ENCODE measurements at places on chromosomes 11 and 22. TPM values are rescaled to one million over a fixed set of nuclear protein-coding genes. Genes with fewer than 3 reads are reported as not detected.

DNA sequence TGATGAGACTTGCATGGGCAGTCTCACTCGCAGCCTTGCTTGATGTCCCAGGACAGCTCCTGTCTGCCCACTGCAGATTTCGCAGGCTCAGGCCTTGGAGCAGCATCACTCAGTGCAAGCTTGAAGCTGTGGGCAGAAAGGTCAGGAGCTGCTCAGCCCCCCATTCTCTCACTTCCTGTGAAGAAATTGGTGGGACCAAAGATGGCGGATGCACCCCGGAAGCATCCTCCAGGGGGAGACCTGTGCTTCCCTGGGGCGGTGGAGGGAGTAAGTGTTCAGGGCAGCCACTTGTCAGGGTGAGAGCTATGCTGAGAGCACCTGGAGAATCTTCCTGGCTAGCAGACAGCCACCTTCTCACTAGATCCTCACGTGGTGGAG is 11.3 kb downstream of the PLAAT2 start:
- DNase-seq = no peak

- DNase-seq = no peak
Measured at GRCh38 chr11:91819777-91820176, 404.8 kb upstream of the FAT3 start.

PITPNM1 gene
- 6.3 TPM for total RNA-seq

CATSPERZ gene
- total RNA-seq = 0.25 TPM

DNA sequence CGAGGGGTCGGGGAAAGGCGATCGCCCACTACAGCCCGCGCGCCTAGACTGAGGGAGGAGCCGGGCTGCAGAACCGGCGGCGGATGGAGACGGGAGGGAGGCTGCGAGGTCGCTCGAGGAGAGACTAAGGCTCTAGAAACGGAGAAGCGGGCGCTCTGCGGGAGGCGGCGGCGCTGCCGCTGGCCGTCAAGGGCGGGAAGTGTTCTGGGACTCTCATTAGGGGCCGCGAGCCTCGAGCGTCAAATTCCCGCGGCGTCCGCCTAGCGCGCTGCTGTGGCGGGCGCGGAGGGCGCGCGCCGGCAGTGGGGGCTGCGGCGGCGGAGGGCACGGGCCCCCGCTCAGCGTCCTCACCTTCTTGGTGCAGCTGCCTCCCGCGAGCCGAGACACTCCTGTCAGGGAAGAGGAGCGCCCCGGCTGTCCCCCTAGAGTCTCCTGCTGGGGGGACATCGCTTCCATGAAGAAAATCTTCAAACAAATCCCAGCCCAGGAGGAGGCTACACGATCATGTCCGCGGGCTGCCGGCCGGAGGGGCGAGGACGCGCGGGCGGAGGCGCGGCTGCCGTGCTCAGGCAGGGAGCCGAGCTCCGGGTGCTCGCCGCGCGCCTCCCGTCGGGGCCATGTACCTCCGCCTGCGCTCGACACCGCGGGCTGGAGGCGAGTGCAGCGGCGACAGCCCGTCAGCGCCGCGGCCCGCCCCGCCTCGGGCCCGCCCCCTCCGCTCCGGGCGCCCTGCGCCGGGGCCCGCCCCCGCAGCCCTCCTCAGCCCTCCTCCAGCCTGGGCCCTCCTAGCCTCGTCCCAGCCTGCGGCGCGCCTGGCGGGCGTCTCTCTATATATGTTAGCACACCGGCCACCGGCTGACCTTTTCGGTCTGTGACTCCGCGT is at the start of gene ARHGAP20:
Gene ARHGAP20 (minus strand): TSS at position 662 of the 883 bp plus-strand sequence. CDS start 206 bp downstream, at position 456.
- peak; percentile 65 for DNase-seq

GRCh38 chr11:34203377-34203871 is 98.0 kb downstream of the NAT10 start:
- DNase-seq = no peak

CSNK2A3 gene
- 2.1 TPM for total RNA-seq

GRCh38 chr11:135006800-135007199 is 594.8 kb upstream of the B3GAT1 start:
- no peak for DNase-seq

DNA sequence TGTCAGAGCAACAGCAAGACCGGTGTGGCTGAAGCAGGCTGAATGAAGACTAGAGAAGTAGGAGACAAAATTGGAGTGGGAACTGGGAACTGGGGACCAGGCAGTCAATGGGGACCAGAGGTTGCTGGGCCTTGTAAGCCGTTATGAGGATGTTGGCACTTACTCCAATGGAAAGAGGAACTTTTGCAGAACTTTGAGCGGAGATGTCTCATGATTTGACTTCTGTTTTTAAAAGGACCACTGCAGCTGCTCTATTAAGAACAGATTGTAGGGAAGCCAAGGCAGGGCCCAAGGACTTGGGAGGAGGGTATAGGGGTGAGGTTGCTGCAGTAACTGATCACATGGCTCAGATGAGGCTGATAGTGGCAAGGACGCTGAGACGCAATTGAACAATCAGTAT is 34.2 kb downstream of the IL18 start:
- no peak for DNase-seq

GRCh38 chr11:67521924-67522323 is 1.3 kb downstream of the CABP2 start:
- no peak for DNase-seq

SLC1A2 gene
- total RNA-seq = not detected

DNA sequence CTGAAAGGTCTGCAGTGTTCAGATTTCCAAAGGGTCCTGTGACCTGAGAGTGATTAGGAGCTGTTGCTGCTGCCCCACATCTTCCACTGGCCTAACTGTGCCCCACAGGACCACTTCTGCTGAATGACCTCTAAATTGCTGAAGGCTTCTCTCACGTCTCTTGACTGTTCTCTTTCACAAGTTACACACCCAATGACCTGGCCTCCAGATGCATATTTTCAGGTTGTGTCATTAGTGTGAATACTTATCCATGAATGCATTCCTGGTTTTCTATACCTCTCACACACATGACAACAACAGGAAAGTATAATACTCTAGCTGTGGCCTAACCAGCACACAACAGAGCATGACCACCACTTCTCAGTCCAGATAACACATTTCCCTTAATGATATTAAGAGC is 15.4 kb downstream of the PRR14L start:
- DNase-seq = no peak

GRCh38 chr11:6574816-6575715 is 28.4 kb downstream of the RRP8 start:
- no peak for DNase-seq

CHST1 gene
- 5.4 TPM for total RNA-seq

CCT8L2 gene
- not detected for total RNA-seq

C11orf16 gene
- total RNA-seq = not detected

GRCh38 chr22:39646398-39647063 is 76.0 kb downstream of the CACNA1I start:
- no peak for DNase-seq

- DNase-seq = no peak
Measured at GRCh38 chr11:44334356-44335004, 24.5 kb upstream of the ALX4 start.

DNA sequence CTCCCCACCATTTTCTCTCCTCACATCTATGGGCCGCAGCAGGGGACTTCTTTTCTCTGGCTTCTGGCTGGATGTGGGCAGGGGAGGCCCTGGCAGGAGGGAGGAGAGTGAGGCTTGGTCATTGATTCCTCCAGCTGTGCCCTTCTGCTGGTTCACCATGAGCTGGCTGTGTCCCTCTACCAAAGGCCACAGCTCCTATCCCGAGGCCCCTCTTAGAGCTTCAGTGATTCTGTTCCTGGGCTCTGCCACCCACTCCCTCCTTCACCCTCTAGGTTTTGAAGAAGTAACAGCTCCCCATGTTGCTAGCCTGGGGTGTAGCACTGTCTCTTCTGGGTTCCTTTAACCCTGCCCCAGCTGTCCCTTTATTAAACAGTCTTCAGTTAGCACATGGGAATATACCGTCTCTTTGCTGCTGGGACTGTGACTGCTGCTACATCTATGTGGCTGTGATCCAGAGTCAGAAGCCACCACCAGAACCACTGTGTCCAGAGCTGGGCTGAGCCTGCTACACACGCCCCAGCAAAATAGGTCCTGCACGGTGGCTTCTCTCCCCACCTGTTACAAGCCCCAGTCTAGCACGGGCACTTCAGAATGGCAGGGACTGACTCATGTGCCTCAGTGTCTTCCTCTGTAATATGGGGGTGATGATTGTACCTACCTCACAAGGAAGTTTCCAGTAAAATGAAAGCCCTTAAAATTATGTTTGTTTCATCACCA is 578 bp upstream of the PARVG start:
- DNase-seq = no peak

GRCh38 chr11:60926500-60926899 is 2.2 kb downstream of the TMEM132A start:
- no peak for DNase-seq

DNA sequence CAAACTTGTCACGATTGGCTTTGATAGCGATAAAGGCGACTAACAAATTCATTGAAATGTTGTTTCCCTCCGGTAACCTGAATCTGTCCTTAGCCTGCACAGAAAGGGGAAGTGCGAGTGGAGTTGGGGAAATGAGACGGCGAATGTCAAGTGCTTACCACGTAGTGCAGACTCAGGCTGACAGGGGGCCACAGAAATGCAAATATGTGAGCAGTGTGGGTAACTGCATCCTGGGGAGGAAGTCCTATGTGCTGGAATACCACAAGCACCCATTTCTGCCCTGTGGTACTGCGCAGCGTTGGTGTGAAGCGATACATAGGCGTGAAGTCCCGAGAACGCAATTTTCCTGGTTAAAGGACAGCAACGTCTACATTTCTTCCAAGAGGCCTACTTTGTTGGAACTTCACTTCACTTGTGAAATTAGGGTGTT is 869 bp upstream of the EIF4ENIF1 start:
- peak; percentile 84 for DNase-seq

DNA sequence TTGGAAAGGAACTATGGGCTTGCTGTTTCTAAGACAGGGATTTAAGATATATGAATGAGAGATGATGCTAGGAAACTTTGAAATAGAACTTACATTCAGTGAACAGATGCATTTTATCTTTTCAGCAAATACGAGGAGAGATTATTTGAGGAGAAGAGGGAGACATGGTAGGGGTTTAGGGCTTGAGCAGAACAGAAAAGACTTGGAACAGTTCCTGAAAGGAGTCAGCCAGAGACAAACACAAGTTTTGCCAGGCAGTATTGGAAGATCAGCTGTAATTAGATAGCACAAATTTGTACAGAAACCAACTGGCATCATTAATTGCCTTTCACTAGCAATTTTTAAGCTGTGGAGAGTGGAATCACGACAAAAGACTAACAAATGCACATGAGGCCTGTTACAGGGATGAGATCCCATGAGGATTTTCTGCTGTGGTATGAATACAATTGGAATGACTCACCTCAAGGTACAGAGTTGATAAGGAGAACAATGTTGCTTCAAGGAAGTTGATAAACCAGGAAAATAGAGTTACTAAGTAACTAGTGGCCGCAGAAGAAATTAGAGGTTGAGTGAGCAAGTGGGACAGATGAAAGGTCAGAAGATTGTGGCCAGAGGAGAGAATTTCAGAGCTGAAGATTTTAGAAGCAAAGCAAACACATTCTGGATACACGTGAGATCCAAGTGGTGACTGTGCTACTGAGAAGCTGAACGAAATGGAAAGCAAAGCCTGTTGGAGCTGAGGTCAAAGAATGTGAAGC is 67.9 kb downstream of the CYB5R2 start:
- DNase-seq = no peak

- DNase-seq = peak; percentile 44
Measured at GRCh38 chr11:75924966-75925784, 110.2 kb downstream of the UVRAG start.

DNA sequence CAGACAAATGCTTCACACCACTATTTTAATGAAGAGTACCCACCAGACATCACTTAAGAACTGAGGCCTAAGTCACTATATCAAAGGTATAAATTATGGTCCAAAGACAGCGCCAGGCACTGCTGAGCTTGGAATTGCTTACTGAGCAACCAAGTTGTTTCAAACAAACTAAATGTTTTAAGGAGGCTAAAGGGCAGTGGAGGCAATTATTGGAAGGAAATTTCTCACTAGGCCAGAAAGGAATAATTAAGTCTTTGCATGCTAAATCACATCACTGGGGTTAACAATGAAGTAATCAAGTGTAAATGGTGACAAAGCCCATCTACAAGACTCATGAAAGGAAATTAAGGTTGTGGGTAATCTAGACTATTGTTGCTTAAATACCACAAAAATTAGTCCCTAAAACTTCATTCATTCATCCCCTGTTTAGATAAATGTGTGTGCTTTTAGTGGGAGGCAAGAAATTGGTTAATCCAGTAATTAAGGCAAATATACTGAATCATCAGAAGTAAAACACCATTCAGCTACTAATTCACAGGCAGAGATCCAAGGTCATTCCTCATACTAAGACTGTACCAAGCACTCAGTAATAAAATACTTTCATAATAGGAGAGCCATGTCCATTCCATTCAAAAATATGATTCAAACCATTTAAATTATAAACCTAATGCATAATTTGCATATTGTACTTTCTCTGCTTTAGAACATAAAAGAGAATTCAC is 21.2 kb downstream of the LGR4 start:
- no peak for DNase-seq

- DNase-seq = no peak
Measured at GRCh38 chr11:2271077-2271326, 614 bp upstream of the ASCL2 start.

GRCh38 chr11:84144531-84144930 is 858.4 kb upstream of the CCDC90B start:
- DNase-seq = no peak

CCDC15 gene
- total RNA-seq = 2.6 TPM

MUC5AC gene
- total RNA-seq = not detected

BANF1 gene
- 20.4 TPM for total RNA-seq

- no peak for DNase-seq
Measured at GRCh38 chr22:24321999-24322398, 51.4 kb downstream of the SPECC1L start.

SMIM35 gene
- total RNA-seq = not detected

E2F8 gene
- 0.76 TPM for total RNA-seq

- DNase-seq = peak; percentile 26
Measured at GRCh38 chr11:62896049-62896448, 15.4 kb downstream of the SLC3A2 start.

DNA sequence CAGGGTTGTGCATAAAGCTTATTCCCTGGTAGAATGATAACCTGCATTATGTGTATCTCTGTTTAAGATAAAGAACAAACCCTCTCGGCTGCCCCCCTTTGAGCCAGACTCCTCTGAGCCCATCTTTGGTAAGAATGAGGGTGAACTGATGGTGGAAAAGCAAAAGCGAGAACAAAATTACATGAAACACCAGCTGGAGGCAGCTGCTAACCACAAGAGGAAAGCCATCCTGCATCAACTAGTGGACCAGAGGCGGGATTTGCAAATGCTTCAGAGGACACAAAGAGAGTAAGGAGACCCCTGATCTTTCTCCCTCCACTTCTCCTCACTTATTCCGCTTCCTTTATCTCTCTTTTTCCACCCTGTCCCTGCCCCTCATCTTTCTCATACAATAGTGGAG is 40.3 kb downstream of the CCDC81 start:
- DNase-seq = no peak
